ENCODE measurements at places on chromosomes 7 and 10.

DNA sequence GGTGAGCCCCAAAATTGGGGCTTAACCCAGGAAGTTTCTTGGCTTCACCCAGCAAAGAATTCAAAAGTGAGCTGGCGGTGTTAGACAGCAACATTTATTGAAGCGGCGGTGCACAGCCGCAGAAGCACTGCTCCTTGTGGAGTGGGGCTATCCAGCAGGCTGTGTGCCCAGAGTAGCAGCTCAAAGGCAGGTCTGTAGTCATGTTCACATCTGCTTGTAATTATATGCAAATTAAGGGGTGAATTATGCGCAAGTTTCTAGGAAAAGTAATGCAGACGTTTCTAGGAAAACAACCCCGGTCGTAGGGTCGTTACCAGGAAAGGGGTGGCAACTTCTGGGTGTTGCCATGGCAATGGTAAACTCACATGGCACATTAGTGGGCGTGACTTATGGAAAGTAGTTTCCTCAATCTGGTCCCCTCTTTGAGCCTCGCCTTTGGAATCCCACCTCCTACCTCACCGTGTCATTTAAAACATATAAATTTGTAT, 13.7 kb upstream of the KBTBD2 start:
- DNase-seq, result peak; percentile 62

DNA sequence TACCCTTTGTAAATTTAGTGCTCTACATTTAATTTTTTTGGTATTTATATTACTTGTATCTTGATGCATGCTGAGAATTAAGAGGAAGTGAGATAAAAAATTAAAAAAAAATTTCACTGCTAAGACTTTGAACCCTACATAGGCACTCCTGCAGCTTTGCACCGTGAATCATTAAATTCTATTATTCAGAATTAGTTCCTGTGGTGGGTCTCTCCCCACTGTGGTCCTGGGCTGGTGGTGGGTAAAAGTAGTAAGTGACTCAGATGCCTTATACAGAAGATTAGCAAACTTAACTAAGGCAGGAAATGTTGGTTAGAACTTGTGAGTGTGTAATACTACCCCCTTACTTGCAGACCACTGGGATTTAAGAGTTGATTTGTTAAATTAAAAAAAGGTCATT, 72.6 kb downstream of the AP3M1 start:
- DNase-seq, result no peak

GRCh38 chr7:158803367-158803969, 25.8 kb downstream of the ESYT2 start:
- no peak for DNase-seq

- no peak for DNase-seq
Observed at GRCh38 chr7:32039000-32039756, 31.0 kb downstream of the PDE1C start.

DNA sequence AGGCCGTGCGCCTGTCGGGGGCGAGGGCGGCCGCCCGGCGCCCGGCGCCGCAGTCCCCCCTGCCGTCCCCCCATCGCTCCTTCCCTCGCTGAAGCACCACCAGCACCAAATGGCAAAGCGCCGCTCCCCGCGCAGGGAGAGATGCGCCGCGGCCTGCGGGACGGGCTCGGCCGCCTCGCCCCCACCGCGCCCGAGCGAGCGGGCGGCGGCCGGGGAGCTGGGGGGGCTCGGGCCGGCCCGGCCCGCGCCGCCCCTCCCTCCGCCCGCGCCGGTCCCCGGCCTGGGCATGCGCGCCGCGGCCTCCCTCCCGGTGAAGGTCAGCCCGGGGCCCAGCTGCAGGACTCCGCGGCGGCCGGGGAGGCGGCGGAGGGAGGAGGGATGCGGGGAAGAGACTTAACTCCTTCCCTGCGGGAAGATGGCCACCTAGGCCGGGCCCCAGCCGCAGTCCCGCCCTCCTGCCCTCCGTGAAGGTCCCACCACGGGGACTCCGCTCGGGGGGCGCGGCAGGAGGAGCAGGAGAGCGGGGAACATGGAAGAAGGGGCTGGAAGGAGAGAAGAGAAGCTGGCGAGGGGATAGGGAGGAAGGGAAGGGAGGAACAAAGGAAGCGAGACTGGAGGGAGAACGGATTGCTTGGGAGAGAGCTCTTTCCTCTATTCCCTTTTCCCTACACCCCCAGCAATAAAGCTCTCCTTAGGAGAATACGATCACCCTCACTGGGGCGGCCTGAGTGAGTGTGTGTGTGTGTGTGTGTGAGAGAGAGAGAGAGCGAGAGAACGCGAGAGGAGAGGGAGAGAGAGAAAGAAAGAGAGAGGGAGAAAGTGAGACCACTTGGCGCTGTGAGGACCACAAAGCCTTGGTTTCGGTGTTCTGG, 3.4 kb upstream of the SMARCD3 start:
- DNase-seq, result no peak

DNA sequence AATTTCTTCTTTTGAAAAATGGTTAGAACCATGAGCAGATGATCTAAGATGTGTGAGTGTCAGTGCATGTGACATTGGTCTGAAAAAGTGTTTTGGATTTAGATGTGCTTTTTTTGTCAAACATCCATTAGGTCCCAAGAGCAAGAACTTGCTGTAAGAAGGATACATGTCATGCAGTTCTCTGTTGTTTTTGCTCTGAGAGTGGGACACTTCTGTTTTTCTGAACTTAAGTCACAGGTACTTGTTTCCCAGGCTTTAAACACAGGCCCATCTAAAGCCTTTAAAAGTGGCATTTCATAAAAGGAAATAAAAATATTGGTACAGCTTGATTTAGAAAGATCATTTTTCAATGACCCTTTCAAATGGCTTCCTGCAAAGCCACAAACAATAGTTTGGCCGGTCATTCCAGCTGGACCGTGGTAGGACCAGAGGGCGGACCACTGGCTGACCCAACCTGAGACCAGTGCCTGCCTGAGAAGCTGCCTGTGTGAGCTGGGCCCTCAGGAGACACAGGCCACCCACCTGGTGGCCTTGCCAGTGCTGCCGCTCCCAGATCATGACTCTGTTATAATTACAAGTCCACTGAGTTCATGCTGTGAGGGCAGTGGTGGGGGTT, 92.7 kb downstream of the EEPD1 start:
- no peak for DNase-seq

- no peak for DNase-seq
Observed at GRCh38 chr7:151690606-151691005, 170.9 kb upstream of the RHEB start.

- no peak for DNase-seq
Observed at GRCh38 chr7:33810356-33810755, 95.0 kb upstream of the BMPER start.

DNA sequence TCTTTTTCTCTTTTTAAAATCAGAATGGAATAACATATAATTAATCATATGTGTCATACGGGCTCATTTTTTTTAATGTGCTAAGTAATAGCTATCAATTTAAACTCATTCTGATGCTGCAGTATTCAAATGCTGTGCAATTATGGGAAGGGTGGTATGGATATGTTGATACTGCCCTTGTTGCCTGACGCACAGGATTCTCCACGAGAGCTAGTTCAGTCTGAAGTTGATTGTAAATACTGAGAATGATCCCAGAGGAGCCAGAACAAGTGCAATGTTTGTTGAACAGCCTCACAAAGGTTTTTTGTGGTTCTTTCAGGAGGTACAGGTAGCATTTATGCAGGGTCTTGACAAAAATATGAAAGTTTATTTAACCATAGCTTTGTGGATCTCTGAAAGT, 13.4 kb downstream of the NPY start:
- no peak for DNase-seq

- no peak for DNase-seq
Observed at GRCh38 chr10:106711313-106711906, 453.1 kb downstream of the SORCS1 start.

- DNase-seq, result no peak
Observed at GRCh38 chr7:71752171-71752935, 620.4 kb downstream of the GALNT17 start.

- DNase-seq, result no peak
Observed at GRCh38 chr10:70558295-70558694, 44.2 kb downstream of the PRF1 start.

- DNase-seq, result peak; percentile 25
Observed at GRCh38 chr10:3961082-3961481, 176.1 kb upstream of the KLF6 start.

GRCh38 chr7:28269700-28270361, 89.2 kb upstream of the JAZF1 start:
- DNase-seq, result no peak
